GM04503 (cell line): ENCODE measurements at places on chromosomes 3 and 15.
A peak's percentile ranks its signal among the peaks of the same experiment; 100 is the strongest.

GRCh38 chr3:55146216-55146615 lies 218.4 kb upstream of the LRTM1 start:
- no peak for DNase-seq

DNA sequence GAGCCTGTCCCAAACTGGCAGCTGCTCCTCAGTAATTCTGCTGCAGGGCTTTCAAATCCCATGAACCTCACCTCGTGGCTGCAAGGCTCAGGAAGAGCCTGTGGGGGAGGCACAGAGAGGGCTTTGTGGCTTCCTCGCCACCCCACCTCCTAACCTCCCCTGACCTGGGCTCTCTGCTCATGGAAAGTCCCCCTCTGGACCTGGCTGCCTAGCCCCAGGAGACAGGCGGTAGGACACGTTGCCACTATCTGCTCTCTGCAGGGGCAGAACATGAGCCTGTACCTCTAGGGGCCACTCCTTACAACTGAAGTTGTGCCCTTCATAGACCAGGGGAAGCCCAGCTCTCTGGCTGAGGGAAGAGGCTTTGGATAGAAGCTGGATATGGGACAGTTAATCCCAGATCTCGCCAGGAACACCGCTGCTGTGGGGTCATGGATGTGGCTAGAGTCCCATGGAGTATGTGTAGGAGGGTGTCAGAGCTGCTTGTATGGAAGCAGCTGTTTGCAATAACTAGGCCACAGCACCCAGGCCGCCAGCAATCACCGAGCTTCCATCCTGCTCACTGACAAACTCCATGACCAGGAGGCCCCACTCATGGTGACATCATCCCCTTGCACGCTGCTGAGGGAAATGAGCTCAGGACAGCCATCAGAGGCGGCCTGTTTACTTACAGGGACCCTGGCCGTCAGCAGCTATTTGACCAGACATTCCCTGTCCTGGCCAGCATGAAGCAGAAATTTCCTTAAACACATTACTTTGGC lies 34.0 kb upstream of the CILP start:
- DNase-seq, result no peak

DNA sequence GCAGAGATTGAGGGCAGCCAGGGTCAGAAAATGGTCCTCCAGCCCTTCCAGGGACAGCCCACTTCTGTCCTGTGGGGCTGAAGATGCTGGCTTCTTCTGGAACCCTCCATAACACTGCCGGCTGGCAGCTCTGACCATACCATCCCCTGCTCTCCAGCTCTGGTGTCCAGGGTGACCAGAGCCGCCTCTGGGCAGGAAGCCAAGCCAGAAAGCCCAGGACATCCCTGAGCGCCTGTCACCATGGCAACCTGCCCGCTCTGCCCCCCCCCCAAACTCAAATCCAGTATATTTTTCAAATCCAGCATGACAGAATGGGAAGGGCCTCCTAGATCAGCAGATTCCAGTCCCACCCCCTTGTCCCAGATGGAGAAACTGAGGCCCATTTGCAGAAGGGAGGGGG lies 420 bp upstream of the TMIE start:
- DNase-seq, result no peak

- no peak for DNase-seq
Measured at GRCh38 chr3:38397320-38397719, 50.7 kb downstream of the XYLB start.

DNA sequence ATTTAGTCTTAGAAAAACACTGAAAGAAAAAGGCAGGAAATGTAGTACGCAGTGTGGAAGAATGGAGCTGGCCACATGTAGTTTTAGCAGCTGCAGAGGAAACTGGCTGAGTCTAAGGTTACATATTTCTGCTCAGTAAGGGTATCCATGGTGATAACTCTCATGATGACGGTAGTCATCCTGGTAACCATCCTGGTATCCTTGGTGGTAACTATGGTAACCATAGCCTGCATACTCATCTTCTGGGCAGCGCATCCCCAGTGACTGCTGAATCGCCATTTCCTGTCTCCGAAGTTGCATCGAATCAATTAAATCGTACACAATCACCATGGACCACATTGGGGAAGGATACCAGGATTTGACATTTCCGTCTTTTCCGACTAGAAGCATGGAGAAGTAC lies 35.7 kb downstream of the CCDC80 start:
- peak; percentile 52 for DNase-seq

GRCh38 chr15:92100301-92100700 lies 246.8 kb downstream of the SLCO3A1 start:
- no peak for DNase-seq

DNA sequence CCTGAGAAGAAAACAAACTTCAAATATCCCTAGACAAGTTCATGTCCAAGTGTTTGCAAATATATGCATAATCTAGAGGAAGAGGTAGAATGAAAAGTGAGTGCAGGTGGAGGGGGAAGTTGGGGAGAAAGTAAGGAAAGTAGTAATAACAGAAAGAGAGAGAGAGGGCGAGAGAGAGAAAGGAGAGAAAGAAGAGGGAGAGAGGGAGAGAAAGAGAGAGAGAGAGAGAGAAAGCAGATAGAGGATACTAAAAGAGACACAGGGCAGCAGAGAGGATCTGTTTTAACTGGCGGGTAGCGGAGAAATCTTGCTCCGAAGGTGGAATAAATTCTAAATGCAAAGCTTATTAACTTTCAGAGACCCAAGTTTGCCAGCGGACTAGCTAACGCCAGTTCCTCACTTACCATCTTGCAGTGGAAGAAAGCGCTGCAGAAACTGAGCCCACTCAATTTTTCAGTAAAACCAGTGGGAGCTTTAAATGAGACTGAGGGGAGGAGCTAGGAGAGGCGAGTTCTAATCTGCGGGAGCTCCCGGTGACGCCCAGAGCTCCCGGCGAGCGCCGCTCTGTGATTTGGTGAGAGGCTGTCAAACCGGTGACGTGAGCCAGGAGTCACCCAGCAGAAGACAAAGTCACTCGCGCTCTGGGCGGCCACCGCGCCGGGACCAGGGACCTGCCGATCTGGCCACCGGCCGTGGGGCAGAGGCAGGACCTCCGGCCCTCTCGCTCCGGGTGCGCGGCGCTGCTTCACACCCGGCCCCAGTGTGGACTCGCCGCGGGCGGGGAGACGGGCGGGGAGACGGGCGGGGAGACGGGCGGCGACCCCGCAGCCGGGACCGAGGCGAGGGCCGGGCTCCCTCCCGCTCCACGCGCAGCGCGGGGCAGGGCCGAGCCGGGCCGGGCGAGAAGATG lies at the start of gene GMNC:
Gene GMNC, minus strand, starts transcription at position 486 of the 910 bp plus-strand sequence. Its CDS starts 79 bp downstream, at position 407.
- DNase-seq, result peak; percentile 11

DNA sequence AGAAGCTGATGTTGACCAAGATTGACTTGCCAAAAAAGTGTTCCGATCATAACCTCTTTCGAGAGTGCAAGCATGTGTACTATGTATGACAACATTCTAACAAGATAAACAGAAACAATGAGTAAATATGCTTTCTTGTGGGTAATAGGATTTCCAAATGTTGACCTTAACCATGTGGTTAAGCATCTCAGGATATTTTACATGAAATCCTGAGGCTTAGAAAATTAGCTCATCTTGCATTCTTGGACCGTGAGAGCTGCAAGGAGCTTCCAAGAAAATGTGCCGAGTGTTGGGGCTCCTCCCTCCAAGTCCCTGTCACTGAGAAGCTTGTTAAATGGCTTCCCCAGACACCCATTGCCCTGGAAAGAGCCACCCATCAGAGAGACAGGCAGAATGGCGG lies 50.1 kb downstream of the C3orf20 start:
- peak; percentile 92 for DNase-seq

DNA sequence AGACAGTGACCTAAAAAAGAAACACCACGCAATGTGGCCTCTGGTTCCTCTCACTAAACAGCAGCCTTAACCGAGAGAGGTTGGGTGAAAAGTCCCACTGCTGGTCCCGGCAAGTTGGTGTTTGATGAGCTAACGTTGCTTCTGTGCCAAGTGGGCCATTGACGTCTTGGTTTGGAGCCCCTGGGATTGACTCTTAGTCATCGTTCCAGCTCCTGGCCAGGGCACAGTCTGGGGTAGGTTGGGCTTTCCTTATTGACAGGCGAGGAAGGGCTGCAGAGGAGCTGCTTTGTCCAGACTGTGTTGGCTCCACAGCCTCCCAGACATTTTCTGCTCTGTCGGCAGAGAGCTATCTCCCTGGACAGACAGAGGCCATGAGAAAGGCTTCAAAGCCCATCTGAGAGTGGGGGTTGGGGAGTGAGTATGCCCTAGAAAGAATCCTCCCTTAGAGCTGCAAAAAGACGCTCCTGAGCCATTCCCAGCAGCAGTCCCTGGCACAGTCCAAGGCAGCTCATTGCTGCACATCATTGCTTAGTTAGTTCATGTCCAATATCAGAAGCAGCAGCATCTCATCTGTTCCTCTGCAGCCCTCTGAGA lies 28.6 kb upstream of the C3orf80 start:
- DNase-seq, result no peak

DNA sequence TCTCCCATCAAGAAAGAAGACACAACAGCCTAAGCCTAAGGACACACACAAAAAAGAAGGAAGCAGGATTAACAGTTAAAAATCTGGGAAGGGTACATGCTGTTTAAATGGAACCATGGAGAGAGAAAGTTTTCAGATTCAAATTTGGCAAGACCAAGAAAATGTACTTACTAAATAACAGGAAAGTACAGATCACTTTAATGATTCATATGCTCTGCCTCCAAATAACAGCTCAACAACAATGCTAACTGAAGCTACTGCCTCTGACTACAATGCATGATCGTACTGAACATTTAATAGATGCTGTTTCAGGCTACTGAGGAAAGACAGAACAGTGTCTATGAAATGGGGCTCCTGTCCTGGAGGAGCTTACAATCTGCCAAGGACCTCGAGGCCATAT lies 8.4 kb upstream of the NMB start:
- DNase-seq, result no peak

GRCh38 chr3:197487911-197488391 lies 67.8 kb downstream of the BDH1 start:
- peak; percentile 85 for DNase-seq

DNA sequence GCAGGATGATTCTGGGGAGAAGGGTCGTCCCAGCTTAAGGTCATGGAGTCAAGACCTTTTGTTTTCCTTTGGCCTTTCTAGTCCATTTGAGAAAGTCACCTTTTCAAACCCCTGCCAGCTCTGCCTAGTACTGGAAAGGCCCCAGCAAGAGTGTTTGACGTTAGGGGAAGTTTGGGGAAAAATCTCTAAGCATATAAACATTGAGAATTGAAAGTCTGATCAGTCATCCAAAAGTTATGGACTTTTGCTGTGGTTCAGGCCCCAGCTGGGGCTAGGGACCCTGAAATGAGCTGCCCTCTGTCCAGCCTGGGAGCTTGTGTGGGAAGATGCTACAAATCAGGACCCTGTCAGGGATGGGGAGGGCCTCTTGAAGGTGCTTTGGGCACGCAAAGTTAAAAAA lies 21.6 kb downstream of the SLC6A6 start:
- DNase-seq, result no peak

GRCh38 chr3:73452729-73453128 lies 172.0 kb downstream of the PDZRN3 start:
- no peak for DNase-seq

GRCh38 chr15:78676424-78677110 lies 35.6 kb upstream of the CHRNB4 start:
- DNase-seq, result no peak

- no peak for DNase-seq
Measured at GRCh38 chr15:50786438-50786837, 20.9 kb upstream of the SPPL2A start.

GRCh38 chr3:111594205-111594604 lies 941 bp downstream of the ZBED2 start:
- peak; percentile 42 for DNase-seq

DNA sequence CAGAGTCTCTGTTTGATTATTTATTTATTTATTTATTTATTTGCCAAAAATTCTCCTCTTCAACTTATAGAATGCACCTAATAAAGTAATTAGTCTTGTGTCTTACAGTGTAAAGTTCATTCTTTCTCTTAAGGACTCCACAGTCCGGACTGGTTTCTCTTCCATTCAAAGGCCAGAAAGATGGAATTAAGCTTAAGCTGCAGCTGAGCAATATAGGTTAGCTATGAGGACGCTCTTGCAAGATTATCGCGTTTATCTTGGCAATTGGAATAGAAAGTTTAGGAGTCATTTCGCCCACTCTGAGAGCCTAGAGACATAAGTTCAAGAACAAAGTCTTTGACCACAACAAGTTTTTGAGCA lies 15.0 kb downstream of the TAGLN3 start:
- no peak for DNase-seq

DNA sequence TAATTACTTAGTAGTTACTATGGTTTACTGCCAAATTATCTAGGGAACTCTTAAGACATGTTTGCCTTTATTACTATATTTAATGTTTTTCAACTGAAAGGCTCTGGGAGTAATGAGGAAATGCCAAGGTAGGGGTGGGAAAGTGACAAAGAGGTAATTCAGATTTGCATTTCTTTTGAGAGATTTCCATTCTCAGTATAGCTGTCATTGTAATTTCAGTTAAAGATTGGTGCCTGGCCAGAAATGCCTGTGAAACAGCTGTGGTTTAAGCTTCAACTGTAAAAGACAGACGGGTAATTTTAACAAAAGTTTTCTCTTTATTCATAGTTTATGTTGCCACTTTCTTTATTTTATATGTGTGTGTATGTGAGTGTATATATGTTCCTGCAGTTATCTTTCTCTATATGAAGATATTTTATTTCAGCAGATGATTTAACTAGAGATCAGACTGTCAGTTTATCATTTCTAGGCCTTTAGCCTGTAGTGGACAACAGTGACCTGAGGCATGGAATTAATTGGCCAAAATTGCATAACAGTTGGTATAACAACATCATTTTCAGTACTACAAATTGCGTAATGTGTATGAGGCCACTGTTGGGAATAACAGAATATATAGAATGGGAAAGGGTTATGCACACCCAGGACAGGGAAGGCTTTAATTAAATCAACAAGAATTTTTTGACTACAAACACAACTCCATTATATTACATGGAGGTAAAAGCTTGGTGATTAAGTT lies 119.0 kb downstream of the BBX start:
- DNase-seq, result no peak

DNA sequence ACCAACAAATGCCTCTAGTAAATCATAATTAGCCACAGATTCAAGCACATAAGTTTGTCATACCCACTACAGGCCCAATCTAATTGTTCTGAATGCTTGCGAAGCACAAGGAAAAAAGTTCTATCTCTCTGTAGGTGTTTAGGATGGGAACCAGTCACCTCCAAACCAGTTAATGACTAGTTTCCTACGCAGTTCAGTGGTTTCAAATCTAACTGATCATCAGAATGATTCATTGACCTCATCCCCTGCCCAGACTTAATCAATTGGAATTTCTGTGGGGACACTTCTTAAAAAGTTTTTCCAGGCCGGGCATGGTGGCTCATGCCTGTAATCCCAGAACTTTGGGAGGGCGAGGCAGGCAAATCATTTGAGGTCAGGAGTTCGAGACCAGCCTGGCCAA lies 24.3 kb upstream of the MASP1 start:
- no peak for DNase-seq

- DNase-seq, result no peak
Measured at GRCh38 chr3:45182915-45183871, 37.0 kb upstream of the CDCP1 start.

- DNase-seq, result no peak
Measured at GRCh38 chr15:35834216-35834830, 288.4 kb upstream of the DPH6 start.

DNA sequence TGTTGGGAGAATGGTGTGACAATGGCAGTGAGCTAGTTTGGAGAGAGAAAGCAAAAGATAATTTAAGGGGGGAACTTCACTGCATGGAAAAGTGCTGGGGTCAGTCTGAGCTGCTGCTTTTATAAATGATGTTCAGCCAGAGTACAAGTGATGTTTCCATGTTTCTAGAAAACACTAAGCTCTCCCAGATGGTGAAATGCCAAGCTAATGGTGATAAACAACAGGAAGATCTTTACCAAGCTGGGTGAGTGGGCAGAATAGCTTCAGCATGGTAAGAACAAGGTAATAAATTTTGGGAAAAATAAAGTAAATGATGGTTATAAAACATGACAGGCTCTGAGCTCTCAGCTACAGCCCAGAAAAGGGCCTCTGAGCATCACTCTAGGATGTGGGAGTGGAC lies 29.4 kb downstream of the TNFAIP8L3 start:
- DNase-seq, result no peak
